ENCODE measurements at places on chromosomes 6 and 20. TPM values are rescaled to one million over a fixed set of nuclear protein-coding genes. Genes with fewer than 3 reads are reported as not detected.

DNA sequence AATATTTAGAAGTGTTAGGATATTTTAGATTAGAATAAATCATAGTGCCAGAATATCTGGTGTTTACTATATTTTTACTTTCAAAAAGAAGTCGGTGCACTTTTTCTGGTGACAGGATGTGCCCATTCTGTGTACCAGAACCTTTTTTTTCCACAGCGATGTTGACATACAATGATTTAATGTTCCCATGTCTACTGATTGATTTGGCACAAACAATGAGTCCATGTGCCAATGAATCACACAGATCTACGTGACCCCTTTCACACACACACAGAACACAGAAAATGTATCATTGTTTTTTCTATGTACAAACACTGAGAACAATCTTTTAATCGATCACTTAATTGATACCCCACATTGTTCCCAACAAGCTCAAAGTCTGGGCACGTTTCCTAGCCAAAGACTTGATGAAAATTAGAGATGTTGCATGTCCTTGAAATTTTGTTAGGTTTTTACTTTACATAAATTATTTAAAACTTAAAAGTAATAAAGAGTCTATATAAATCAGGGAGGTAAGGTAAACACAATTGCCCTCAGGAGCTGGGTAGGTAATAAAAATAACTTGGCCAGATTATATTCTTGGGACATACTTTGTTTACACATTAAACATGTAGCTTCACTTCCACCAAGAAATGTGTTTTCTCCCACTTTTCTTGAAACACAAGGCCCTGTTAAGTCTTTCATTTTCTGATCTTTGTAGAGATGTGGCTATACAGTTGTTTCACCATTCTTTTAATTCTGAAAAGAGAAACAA is 36.4 kb upstream of the SOX4 start:
- no peaks in the 10 kb centered on the region for H3K4me1 ChIP-seq
- H3K36me3 ChIP-seq: no peaks in the 10 kb centered on the region
- no peak overlapping the region for H3K27ac ChIP-seq
- no peak for ATAC-seq
- no peak overlapping the region for H3K4me3 ChIP-seq

GRCh38 chr6:74128536-74128935 is 432.5 kb downstream of the CD109 start:
- no peak overlapping the region for H3K4me3 ChIP-seq
- no peaks in the 10 kb centered on the region for H3K27me3 ChIP-seq
- no peak overlapping the region for H3K27ac ChIP-seq
- ATAC-seq: no peak
- H3K36me3 ChIP-seq: no peaks in the 10 kb centered on the region
- no peaks in the 10 kb centered on the region for H3K4me1 ChIP-seq

DNA sequence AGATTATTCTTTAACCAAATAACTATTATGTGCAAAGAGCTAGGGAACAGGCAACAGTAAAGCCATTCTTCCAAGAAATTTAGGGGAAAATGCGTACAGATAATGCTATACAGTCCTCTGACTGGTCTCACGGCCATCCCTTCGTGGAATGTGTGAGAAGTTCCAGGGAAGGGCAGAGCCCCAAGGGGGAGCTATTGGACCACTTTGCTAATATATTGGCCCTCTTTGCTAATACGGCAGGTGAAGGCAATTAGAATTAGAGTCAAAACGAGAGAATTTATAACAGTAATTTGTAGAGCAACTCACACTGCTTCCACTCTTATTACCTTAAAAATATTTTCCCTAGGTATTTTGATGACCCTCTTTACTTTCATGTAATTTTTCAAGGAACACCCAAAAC is 140.4 kb downstream of the IMPG1 start:
- no peak overlapping the region for H3K4me3 ChIP-seq
- ATAC-seq: no peak
- no peaks in the 10 kb centered on the region for H3K27me3 ChIP-seq
- H3K27ac ChIP-seq: no peak overlapping the region
- no peaks in the 10 kb centered on the region for H3K36me3 ChIP-seq
- H3K4me1 ChIP-seq: no peaks in the 10 kb centered on the region

The RAET1L gene
- total RNA-seq: not detected

The TREML2 gene
- not detected for total RNA-seq

DNA sequence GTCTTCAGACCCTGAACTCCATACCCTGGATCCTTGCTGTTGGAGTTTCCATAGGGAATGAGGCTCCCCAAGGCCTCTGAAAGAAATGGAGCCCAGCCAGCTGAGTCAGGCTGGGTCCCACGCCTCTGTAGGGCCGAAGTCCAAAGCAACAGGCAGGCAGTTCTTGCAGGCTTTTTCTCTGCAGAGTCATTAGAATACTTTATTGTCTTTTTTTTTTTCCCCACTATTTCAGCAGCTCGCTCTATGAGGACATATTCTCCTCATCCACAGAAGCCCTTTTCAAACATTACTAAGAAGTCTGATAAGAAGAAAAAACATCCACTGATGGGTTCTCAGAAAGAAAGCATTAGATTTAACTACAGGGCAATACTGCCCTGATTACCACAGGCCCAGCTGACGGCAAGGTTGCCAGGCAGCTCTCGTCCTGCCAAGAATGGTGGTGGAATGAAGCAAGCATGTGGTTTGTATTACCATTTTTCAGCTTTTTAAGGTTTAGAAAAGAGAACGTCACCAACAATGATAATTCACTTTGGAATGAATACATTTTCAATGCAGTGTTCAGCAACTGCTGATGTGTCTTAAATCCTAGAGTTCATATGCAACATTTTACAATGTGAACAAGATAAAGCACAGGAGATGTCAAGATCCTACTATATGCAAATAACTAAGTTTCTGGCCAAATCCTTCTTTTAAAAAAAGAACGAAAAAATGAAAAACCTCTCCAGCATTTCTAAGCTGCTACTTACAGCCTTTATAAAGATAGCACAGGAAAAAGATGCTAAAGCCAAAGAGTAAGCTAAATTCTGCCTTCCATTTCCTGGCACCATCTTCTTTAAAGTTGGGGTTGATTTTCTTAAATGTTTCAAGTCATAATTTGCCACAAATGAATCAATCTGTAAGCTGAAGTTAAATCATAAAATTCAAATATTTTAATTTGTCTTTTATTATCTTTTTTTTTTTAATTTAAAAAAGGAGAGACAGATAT is 223.6 kb upstream of the CITED2 start:
- peaks cover 63% of the 10 kb centered on the region for H3K4me1 ChIP-seq
- peak overlapping the region; percentile 87 for H3K27ac ChIP-seq
- peak; percentile 85 for ATAC-seq
- H3K36me3 ChIP-seq: no peaks in the 10 kb centered on the region

GRCh38 chr6:149754548-149754947 is 5.0 kb downstream of the PCMT1 start:
- no peaks in the 10 kb centered on the region for H3K27me3 ChIP-seq
- H3K27ac ChIP-seq: no peak overlapping the region
- H3K4me3 ChIP-seq: no peak overlapping the region

DNA sequence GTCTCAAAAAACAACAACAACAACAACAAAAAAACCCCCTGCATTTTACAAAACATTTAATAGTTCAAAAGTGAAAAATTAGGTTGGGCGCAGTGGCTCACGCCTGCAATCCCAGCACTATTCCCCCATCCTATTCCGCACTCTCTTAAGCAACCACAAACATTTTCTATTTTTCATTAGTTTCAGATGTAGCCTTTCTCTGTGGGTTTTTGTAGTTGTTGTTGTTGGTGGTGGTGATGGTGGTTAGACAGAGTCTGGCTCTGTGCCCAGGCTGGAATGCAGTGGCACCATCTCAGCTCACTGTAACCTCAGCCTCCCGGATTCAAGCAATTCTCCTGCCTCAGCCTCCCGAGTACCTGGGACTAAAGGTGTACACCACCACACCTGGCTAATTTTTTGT is 6.4 kb upstream of the GMNN start:
- no peak overlapping the region for H3K4me3 ChIP-seq
- H3K36me3 ChIP-seq: no peaks in the 10 kb centered on the region

The KIAA1755 gene
- 14.7 TPM for total RNA-seq

The HLA-DPA1 gene
- 20.2 TPM for total RNA-seq

- H3K4me3 ChIP-seq: peak overlapping the region; percentile 71
- peak overlapping the region; percentile 95 for H3K27ac ChIP-seq
- peaks cover 8% of the 10 kb centered on the region for H3K27me3 ChIP-seq
- peaks cover 27% of the 10 kb centered on the region for H3K4me1 ChIP-seq
- H3K36me3 ChIP-seq: no peaks in the 10 kb centered on the region
- ATAC-seq: peak; percentile 30
These were observed 306 bp downstream of the EBF4 start for GRCh38 chr20:2692886-2693285.

DNA sequence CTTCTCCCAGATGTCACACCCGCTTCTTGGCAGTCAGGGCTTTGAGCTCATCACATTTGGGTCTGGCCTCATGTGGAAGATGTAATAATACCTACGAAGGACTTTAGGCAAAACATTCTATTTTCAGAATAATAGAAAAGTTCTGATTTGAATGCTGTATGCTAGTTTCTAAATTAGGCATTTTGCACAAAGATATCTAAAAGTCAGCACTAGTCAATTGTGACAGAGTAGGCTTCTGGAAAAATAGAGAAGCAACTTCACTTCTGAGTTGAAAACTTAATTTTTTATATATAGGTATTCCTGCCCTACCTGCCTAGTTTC is 38.3 kb upstream of the CD2AP start:
- no peak overlapping the region for H3K27ac ChIP-seq
- no peak overlapping the region for H3K4me3 ChIP-seq
- H3K36me3 ChIP-seq: no peaks in the 10 kb centered on the region
- no peaks in the 10 kb centered on the region for H3K27me3 ChIP-seq

The SLC17A1 gene
- not detected for total RNA-seq

DNA sequence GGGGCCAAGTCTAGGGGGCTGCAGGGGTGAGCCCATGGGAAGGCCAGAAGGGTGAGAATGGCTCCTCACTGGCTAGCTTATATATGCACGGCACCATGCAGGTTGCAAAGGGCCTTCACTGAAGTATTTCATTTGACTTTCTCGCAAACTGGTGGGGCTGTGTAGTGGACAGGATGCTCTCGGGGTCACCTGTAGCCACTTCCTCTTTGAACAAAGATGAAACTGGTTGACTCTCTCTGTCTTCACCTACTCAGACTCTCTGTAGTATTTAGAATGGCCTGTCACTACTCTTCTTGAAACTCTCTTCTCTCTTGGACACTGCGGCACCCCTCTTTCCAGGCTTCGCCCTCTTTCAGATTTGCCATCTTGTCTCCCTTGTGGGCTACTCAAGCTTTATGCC is 560.5 kb downstream of the PKHD1 start:
- H3K27me3 ChIP-seq: no peaks in the 10 kb centered on the region
- no peak overlapping the region for H3K27ac ChIP-seq
- H3K36me3 ChIP-seq: no peaks in the 10 kb centered on the region
- ATAC-seq: no peak
- H3K4me1 ChIP-seq: no peaks in the 10 kb centered on the region

The CAGE1 gene
- not detected for total RNA-seq

DNA sequence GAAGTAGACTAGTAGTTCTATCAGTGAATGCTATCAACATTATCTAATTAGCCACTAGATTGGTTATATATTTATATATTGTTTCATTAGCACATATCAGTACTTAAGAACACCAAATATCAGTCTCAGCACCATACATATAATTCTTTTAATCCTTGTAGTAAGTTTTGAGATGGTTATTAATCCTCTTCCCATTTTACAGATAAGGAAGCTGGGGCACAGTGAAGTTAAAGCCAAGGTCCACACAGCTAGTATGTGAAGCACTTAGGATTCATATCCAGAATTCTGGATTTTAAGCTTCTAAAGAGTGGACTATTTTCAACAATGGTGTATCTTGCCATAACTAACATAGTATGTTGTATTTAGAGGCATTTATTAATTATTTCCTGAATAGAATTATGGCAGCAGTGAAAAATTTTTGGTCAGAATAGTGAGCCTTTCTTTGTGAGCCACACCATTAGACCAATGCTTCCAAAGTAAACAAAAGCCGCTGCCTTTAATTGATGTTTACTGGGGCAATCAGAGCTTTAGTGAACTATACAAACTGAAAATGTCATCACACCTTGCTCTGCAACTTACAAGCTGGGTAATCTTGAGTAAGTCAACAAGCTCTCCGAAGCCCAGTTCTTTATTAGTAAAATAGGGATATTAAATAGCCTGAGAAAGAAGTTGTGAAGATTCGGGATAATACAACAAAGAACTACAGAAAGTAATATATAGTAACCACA is 41.9 kb upstream of the HBS1L start:
- H3K27ac ChIP-seq: no peak overlapping the region
- peaks cover 6% of the 10 kb centered on the region for H3K27me3 ChIP-seq
- no peak for ATAC-seq
- no peak overlapping the region for H3K4me3 ChIP-seq
- H3K36me3 ChIP-seq: no peaks in the 10 kb centered on the region

- no peak overlapping the region for H3K27ac ChIP-seq
- ATAC-seq: no peak
These were observed 3.3 kb downstream of the ADGRB3 start for GRCh38 chr6:68638230-68638900.

The DNAJC5 gene
- 46.6 TPM for total RNA-seq

DNA sequence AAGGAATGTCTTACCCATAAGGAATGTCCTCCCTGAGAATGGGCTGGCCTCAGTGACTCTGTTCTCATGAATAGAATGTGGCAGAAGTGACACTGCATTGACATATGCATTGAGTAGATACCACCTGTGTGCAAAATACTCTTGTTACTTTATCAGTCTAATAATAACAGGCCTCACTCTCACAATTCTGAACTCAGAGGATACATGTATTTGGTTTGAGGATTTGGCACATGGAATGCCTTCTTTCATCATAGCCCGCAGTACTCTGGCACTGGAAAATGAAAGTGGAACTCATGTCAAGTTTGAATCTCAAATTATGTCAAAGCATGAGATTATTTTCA is 52.9 kb upstream of the PLCB4 start:
- no peak overlapping the region for H3K4me3 ChIP-seq
- ATAC-seq: no peak
- H3K4me1 ChIP-seq: no peaks in the 10 kb centered on the region
- H3K36me3 ChIP-seq: no peaks in the 10 kb centered on the region
- H3K27me3 ChIP-seq: no peaks in the 10 kb centered on the region

GRCh38 chr6:108492131-108492766 is 68.5 kb upstream of the FOXO3 start:
- H3K27ac ChIP-seq: no peak overlapping the region
- no peak overlapping the region for H3K4me3 ChIP-seq
- no peaks in the 10 kb centered on the region for H3K27me3 ChIP-seq
- H3K4me1 ChIP-seq: no peaks in the 10 kb centered on the region
- no peaks in the 10 kb centered on the region for H3K36me3 ChIP-seq
- ATAC-seq: no peak

- H3K4me1 ChIP-seq: no peaks in the 10 kb centered on the region
- H3K27ac ChIP-seq: peak overlapping the region; percentile 21
- no peaks in the 10 kb centered on the region for H3K27me3 ChIP-seq
- no peak for ATAC-seq
These were observed 404.5 kb downstream of the SYNE1 start for GRCh38 chr6:152232501-152233151.

GRCh38 chr6:46917002-46917545 is 4.7 kb downstream of the ADGRF5 start:
- H3K4me1 ChIP-seq: peaks cover 4% of the 10 kb centered on the region
- H3K36me3 ChIP-seq: no peaks in the 10 kb centered on the region
- ATAC-seq: no peak
- H3K27ac ChIP-seq: no peak overlapping the region
